Hippocampal formation (tissue), 2 donors: ENCODE measurements at places on chromosomes 6 and 20.

DNA sequence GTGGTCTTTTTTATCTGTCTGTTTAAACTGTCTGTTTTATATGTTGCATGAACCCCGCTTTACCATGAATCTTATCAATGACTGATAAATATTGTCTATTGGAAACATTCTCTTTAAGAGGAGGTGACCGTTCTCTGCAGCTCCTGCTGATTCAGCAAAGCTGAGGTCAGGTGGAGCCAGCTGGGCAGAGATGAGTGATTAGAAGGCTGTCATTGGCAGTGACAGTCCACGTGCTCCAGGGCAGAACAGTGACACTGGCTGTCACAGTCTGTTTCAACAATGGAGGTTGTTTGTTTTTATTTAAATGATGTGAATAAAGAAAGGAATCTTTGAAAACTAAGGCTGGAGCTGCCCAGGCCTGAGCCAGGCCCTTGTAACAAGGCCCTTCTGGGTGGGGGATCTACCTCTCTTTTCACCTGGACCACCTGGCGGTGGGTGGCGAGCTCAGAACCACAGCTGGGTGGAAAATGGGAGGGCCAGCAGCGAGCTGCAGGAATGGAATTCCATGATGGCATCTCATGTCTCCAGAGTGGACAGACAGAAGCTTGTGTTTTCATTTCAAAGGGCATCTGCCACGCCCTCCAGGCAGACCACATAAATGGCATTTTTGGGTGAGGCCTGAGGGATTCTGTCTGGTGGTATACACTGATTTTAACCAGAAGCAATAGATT lies 12.6 kb downstream of the SYNJ2 start:
- peak; percentile 40 for DNase-seq

GRCh38 chr6:6678185-6678671 lies 89.7 kb downstream of the LY86 start:
- DNase-seq: no peak

DNA sequence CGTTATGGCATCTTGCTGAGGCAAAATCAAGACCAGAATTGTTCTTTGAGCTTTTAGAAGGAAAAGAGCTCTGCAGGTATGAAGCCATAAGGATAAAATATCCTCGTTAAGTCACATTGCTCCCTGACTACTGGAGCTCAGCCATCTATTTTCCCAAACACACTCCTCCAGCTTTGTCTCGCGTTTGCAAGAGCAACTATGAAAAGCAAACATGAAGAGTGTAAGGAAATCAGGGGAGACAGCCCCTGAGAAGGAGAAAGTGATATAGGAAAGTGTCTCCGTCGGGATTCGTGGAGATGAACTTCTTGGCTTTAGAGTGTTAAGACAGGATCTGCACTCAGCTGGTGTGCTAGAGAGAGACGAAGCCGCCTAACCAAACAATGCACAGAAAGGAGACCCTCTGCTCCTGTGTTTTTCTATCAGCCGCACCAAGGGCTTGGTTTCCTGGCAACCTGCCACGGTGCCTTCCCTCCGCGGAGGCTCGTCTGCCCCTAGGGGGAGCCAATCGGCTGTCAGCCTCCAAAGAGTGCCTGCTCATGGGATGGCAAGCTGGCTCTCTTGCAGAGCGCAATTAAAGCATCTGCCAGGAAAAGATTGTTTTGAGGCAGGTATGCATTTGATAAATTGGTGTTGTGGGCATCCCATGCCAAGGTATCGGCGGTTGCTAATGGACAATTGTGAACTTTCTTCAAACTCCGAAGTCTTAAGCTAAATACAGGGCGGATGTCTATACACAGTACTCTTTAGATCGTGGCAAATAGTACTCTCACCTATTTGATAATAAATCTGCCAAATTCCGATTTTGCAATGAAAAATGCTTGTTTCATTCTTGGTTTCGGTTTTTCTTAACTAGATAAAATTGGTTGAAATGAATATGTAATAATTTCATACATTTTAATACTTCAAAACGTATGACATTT lies 603.2 kb downstream of the RNF144B start:
- DNase-seq: no peak

DNA sequence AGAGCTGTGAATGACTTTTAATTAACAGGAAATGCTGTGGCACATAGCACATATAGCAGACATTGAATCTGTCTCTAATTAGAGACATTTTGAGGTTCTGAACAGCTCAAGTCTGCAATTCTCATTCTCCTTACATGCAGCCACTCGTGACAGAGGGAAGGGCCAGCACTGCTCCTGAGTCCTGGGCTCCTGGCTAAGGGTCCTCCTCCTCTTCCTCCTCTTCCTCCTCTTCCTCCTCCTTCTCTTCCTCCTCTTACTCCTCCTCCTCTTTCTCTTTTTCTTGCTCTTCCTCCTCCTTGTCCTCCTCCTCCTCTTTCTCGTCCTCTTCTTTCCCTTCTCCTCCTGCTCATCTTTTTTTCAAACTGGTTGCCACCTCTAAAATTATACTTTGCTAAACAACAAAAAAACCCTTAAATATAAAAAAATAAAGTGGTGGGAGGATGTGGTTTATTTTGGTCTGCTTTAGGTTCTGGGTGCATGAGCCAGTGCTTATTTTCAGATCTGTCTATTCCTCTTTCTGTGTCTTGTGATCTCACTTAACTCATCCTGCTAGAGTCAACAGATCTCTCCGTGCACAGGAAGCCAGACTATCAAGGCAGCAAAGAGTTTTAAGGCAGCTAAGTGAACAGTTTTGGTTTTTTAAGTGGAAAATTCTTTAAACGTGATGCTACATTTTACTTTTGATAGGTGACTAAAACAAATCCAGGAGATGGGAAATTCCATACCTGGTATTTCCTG lies 159.3 kb downstream of the CD83 start:
- DNase-seq: peak; percentile 27

DNA sequence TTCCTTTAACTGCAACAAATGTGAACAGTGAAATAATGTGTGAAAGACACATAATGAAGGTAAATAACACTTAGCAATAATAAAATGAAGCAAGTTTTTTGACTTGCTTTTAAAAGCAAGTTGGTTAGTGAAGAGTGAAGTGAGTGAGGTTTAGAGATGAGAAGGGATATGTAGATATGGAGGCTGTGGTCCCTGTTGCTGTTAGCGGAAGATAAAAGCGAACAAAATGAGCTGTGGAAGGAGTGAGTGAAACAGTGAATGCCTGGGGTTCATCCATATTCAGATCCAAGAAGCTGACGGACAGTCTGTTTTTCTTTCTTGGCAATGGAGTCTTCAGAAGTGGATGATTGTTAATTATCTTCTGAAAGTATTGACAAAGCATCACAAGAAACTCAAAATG lies 23.5 kb downstream of the ZBTB9 start:
- DNase-seq: no peak

DNA sequence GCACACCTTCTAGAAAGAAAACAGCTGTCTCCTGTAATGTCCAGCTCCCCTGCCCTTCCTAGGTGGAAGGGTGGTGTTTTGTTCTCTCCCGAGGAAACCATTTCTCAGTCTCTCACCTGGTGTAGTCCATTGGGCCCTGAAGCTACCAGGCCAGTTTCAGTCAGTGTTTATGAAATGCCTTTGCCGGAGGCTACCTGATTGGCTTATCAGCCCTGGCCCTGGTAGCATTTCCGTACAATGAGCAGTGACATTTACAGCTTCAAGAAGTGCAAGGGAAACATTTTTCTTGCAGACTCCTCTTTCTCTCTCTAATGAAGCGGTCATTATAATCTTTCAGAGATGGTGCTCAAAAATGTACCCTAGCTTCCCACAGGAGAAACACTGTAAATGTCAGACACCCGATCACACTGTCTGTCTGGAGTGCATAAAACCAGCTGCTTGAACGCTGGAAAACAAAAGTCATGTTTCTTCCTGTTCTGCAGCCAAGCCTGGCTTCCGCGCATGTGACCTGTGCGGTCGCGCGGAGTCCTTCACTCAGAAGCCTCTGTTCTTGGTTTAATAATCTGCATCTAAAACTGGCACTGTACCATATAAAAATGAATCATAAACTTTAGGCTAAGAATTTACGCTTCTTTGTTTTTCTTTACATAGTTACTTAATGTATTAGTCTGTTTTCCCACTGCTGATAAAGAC lies 28.4 kb upstream of the SAYSD1 start:
- no peak for DNase-seq

GRCh38 chr6:42820512-42821340 lies 38.9 kb downstream of the BICRAL start:
- peak; percentile 16 for DNase-seq

DNA sequence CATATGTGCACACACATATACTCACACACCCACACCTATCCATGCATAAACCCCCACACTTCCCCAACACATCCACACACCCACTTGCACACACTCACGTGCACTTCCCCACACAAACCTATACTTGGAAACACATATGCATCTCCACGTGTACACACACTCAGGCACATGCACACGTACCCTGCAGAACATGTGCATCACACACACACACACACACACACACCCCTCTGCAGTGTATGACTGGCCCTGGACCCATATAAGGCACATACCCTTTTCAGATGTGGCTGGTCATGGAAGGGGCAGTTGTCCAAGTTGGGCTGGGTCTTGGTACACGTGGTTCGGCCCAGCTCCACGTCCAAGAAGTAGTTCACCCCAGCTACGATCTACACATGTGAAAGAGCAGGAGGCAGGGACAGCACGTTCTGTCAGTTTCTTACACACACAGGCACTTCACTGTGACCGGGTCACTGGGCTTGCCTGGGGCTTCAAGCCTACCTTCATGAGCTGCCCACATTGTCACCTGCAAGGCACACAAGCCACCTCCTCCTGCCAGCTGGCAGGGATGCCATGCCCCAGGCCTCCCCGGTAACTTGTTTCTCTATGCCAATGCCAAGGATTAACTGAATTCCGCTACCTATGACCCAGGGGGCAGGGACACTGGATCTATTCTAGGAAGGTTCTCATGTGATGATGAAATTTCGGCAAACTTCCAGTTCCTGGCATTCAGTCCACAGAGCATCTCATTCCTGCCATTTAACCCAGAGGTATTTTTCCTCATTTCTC lies 2.6 kb downstream of the CST3 start:
- no peak for DNase-seq

DNA sequence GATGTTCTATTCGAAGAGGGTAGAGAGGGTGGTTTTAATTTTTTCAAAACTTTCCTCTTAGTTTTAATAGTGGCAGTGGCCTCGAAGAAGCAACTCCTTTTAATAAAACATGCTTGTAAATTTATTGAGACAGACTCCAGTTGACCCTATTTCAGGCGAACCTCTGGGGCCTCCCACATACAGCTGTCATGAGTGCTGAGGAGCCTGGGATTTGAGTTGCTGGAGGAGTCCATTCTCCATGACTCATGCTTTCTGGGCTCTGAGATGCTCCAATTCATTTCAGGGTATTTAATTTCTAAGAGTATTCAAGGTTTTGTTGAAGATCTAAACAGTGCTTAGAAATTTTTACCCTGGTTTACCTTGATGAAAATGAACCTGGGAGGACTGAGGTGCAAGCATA lies 580.4 kb downstream of the CBLN4 start:
- DNase-seq: no peak

DNA sequence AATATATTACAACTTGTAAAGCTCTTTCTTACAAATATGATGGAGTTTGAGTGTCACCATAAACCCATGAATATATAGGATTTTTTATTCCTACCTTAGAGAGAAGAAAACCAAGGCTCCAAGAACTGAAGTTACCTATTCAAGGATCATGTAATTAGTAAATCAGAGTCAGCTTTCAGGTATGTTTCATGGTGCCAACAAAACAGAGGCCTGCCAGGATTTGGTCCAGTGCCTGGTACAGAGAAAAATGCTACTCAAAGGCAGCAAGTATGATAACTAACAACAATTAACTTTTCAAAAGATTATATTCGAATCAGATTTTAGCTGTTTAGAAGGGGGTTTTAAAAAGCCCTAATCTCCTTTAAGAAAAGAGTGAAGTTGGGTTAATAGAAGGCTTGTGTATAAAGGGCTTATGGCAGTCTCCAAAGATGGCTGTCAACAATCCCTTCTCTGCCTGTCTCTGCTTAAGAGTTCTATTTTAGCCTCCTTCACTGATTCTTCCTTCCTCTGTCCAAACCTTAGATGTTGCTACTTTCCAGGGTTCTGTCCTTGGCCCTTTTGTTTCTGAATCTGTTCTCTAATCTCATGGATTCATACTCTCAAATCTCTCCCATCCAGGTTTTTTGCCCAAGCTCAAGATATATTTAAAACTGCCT lies 7.8 kb downstream of the MAP3K7 start:
- DNase-seq: no peak

GRCh38 chr6:8030920-8031319 lies 33.3 kb downstream of the BLOC1S5 start:
- DNase-seq: no peak

DNA sequence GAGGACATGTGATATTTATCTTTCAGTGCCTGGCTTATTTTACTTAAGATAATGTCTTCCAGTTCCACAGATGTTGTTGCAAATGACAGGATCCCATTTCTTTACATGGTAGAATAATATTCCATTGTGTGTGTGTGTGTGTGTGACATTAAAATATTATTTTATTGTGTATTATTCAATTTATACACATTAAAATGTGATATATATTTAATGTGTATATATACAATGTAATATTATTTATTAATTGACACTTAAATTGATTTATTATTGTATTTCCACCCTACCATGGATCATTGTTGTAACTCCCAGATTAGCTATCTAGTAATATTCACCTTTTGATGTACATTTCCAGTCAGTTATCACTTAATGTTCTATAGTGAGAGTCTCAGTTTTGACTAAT lies 1422.5 kb upstream of the ADGRB3 start:
- no peak for DNase-seq

DNA sequence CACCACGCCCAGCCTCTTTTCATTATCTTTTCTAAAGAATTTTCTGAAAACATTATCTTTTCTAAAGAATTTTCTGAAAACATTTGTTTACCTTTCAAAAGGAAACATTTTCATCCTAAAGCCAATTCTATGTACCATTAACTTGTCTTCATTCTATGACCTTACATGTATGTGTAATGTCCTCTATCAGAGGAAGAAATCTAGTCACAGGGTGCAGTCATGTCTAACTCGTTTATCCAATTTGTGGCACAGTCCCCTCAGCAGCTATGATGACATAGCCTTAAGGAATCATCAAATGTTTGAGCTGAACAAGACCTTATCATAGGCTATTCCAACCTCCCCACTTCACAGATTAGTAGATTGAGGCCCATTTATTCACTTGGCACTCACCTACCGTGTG lies 21.5 kb upstream of the SPTLC3 start:
- DNase-seq: no peak

GRCh38 chr20:47421076-47421475 lies 64.6 kb upstream of the ZMYND8 start:
- DNase-seq: no peak

DNA sequence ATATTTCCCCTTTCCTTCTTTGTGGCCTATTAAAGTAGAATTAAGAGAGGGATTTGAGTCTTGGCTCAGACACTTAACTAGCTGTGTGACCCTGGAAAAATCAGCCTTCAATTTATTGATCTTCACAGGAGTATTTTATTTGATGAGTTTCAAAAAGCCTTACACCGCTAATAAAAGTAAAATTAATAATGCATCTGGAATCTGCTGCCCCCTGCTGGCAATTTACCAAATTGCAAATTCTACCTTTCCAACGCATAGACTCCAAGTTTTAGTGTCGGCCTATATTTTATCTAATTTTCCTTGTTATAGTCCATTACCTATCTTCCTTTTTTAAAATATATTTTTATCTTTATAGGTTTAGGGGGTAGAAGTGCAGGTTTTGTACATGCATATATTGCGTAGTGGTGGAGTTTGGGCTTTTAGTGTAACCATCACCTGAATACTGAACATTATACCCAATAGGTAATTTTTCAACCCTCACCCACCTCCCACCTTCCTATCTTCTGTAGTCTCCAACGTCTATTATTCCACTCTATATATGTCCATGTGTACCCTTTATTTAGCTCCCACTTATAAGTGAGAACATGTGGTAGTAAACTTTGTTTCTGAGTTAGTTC lies 46.3 kb downstream of the GOPC start:
- DNase-seq: peak; percentile 24
